ENCODE measurements at places on chromosomes 2 and 18. TPM values are rescaled to one million over a fixed set of nuclear protein-coding genes. Genes with fewer than 3 reads are reported as not detected.

The NEU2 gene
- not detected for total RNA-seq

The POTEI gene
- total RNA-seq, result 0.96 TPM

The TUBA4B gene
- total RNA-seq, result 0.72 TPM

The PDE1A gene
- total RNA-seq, result 6.5 TPM

The C2orf78 gene
- total RNA-seq, result 1.7 TPM

The CAPN14 gene
- 0.96 TPM for total RNA-seq

The GALR1 gene
- total RNA-seq, result 3.6 TPM

The SH3BP4 gene
- total RNA-seq, result 4.6 TPM

The CNGA3 gene
- 1.2 TPM for total RNA-seq

The SLC11A1 gene
- 32.5 TPM for total RNA-seq

The PSD4 gene
- total RNA-seq, result 6.5 TPM

The ANKAR gene
- total RNA-seq, result 30.6 TPM

The STARD6 gene
- total RNA-seq, result 0.96 TPM

The CNDP2 gene
- total RNA-seq, result 58.7 TPM

The VIL1 gene
- 2.4 TPM for total RNA-seq

The SLC4A5 gene
- total RNA-seq, result 3.6 TPM

The ALPP gene
- total RNA-seq, result not detected

The SETBP1 gene
- total RNA-seq, result 34.4 TPM

The POLE4 gene
- total RNA-seq, result 31.8 TPM

The IL36G gene
- total RNA-seq, result not detected

The RBM43 gene
- total RNA-seq, result 11.3 TPM

The CHPF gene
- 132 TPM for total RNA-seq

The NGEF gene
- 1.2 TPM for total RNA-seq

The MAP3K19 gene
- 5.3 TPM for total RNA-seq

The SCN1A gene
- 11.1 TPM for total RNA-seq

The LINC00305 gene
- not detected for total RNA-seq

The ZSWIM2 gene
- 0.96 TPM for total RNA-seq

The UGT1A5 gene
- total RNA-seq, result not detected

The CACNB4 gene
- 40.2 TPM for total RNA-seq

The SLC66A3 gene
- total RNA-seq, result 84.7 TPM

The CYRIA gene
- total RNA-seq, result 7.2 TPM

The C2orf76 gene
- 12.8 TPM for total RNA-seq

The BCS1L gene
- 21.4 TPM for total RNA-seq

The TMEFF2 gene
- total RNA-seq, result 10.4 TPM

The GPAT2 gene
- 2.6 TPM for total RNA-seq

The HOXD4 gene
- 2.4 TPM for total RNA-seq

The RGPD4 gene
- 2.2 TPM for total RNA-seq

The ACMSD gene
- 3.1 TPM for total RNA-seq

The C18orf54 gene
- 7.0 TPM for total RNA-seq

The CYP27A1 gene
- 13.2 TPM for total RNA-seq

The PIEZO2 gene
- 37.3 TPM for total RNA-seq

The IL18RAP gene
- 5.5 TPM for total RNA-seq

The DPP4 gene
- 86.7 TPM for total RNA-seq

The CXCR4 gene
- total RNA-seq, result 7.5 TPM

The B4GALT6 gene
- 3.9 TPM for total RNA-seq

The TEKT4 gene
- 1.9 TPM for total RNA-seq

The CCDC102B gene
- 44.5 TPM for total RNA-seq

The TRPM8 gene
- total RNA-seq, result 17.3 TPM

The UGT1A10 gene
- 0.48 TPM for total RNA-seq

The HMSD gene
- 2.4 TPM for total RNA-seq

The KYNU gene
- total RNA-seq, result 4.3 TPM

The MDH1B gene
- 6.3 TPM for total RNA-seq

The RTP5 gene
- 0.24 TPM for total RNA-seq

The IL1RL1 gene
- 4.6 TPM for total RNA-seq

The DSG2 gene
- total RNA-seq, result 48.2 TPM

Measured in umbilical cord (tissue), 2 donors.